NCI-H1436 (cell line): ENCODE measurements at places on chromosomes 12 and 14.

- no peak for DNase-seq
Measured at GRCh38 chr14:69132513-69133181, 20.3 kb downstream of the DCAF5 start.

GRCh38 chr12:47164724-47165439 lies 85.1 kb upstream of the AMIGO2 start:
- DNase-seq = no peak

- DNase-seq = no peak
Measured at GRCh38 chr14:21991130-21991529, 317.5 kb upstream of the OR4E1 start.

- DNase-seq = no peak
Measured at GRCh38 chr14:91406451-91406850, 11.2 kb downstream of the CCDC88C start.

GRCh38 chr14:97692084-97692483 lies 894.9 kb downstream of the VRK1 start:
- DNase-seq = no peak

DNA sequence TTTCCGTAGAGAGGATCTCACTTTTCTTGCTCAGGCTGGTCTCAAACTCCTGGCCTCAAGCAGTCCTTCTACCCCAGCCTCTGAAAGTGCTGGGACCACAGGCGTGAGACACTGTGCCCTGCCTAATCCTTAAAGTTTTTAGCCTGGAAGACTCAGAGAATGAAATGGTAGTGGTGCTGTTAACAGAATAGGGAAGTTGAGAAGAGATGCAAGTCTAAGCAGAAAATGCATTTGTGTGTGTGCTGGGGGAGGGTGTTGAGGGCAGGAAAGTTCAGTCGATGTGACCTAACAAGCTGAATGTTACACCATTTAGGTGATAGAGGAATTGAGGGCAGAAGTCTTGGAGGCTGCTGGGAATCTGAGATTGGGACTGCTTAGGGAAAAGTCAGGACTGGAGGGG lies 6.9 kb upstream of the TUBA1A start:
- DNase-seq = no peak
